Posterior cingulate gyrus (tissue), 11 donors: ENCODE measurements at places on chromosomes 4 and X.

DNA sequence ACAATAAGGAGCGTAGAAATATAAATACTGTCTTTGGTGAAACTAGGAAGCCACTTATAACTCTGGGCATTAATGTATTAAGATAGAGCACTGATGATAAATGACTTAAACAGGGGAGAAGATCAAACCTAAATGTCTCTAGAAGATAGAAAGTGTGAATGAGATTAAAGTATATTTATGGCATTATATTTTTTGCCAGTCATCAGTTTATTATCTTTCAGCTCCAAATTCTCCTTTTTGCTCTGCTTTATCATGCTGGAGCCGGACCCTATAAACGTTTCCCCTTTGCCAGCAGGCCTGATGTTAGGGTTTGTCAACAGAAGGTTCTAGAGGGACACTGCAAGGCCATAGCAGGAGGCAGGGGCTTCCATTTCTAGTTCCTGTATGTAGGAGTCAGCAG lies 76.4 kb downstream of the TBC1D19 start:
- DNase-seq = no peak

DNA sequence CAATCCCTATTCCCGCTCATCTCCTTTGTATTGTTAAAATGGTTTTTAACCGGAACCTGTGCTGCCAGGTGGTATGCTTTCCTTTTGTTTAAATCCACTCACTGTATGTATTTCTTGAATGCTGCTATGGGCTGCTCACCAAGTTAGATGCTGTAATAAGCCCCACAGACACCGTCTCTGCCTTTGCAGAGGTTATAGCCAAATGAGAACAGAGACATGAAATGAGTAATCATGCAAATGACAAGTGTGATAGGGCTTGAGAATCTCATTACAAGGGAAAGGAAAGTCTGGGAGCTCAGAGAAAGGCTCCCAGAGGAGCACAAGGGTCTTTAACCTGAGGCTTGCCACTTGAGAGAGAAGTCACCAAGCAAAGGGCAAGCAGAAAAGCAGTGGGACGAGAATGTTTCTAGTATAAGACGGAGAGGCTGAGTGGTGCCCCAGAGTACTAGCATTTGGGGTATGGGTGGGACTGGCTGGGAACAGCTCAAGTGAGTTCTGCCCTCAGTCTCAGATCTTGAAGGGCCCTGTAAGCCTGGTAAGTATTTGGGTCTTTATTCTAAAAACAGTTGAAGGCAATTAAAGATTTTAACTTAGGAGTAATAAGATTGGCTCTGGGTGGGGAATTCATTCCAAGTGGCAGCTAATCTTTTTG lies 110.8 kb upstream of the H2AZ1 start:
- DNase-seq = no peak

DNA sequence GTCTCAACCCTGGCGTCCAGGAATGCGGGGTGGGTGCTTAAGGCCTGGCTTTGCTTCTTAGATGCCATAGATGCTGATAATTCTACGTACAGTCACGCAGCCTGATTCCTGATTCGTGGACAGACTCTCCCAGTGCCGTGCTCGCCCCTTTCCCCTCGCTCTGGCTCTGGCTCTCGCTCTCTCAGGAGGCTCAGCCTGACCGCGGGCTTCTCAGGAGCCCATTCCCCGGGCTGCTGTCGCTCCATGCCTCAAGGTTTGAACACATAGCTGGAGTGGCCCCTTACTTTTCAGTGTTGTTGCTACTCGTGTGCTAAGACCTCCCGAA lies 59.2 kb upstream of the ZC4H2 start:
- no peak for DNase-seq

DNA sequence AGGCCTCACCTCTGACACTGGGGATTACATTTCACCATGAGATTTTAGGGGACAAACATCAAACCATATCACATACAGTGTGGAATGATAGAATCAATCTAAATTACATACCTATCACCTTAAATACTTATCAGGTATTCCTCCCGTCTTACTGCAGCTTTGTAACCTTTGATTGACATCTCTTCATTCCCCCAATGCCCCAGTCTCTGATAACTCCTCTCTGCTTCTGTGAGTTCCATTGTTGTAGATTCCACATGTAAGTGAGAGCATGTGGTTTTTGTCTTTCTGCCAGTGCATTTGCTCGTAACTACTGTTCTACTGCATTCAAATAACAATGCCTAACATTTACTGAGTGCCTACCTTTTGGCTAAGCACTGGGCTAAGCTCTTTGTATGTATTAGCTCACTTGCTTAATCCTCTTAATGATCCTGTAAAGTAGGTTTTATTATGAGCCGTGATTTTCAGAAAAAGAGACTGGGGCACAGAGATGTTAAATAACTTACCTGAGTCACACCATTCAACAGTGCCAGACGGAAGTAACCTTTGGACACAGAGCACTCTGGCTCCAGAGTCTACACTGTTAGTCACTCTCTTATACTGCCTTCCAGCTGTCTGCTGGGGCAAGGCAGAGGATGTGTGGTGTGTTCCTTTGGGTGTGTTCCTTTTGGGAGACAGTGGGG lies 63.7 kb upstream of the ESX1 start:
- DNase-seq = no peak

DNA sequence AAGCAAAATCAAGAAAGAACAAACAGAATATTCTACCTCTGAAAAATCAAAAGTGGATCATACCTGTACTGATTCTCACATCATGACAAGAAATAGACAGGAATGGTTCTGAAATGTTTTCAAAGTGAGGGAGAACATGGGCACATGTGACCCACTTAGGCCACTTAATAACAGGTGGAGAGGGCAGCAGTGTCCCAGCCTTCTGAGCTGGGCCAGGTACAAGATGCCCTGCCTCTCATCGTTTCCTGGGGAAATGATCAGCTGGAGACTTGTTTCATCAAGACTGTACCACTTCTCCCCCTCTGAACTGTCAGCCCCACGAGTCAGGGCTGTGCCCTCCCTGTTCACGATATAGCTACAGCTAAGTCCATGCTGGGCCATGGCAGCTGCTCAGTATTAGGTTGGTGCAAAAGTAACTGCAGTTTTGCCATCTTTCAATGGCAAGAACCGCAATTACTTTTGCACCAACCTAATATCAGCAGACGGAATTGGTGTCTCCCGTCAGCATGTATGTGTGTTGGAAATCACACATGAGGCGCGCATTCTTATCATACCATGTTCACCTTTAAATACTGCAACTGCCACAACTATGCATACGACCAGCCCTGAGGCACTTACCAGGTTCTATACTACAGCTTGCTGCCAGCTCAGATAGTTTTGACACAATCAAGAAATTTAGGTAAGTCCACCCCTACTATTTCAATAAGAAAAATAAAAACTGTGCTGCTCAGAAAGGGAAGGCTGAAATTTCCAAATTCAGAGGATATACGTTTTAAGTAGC lies 71.4 kb downstream of the GATB start:
- no peak for DNase-seq

DNA sequence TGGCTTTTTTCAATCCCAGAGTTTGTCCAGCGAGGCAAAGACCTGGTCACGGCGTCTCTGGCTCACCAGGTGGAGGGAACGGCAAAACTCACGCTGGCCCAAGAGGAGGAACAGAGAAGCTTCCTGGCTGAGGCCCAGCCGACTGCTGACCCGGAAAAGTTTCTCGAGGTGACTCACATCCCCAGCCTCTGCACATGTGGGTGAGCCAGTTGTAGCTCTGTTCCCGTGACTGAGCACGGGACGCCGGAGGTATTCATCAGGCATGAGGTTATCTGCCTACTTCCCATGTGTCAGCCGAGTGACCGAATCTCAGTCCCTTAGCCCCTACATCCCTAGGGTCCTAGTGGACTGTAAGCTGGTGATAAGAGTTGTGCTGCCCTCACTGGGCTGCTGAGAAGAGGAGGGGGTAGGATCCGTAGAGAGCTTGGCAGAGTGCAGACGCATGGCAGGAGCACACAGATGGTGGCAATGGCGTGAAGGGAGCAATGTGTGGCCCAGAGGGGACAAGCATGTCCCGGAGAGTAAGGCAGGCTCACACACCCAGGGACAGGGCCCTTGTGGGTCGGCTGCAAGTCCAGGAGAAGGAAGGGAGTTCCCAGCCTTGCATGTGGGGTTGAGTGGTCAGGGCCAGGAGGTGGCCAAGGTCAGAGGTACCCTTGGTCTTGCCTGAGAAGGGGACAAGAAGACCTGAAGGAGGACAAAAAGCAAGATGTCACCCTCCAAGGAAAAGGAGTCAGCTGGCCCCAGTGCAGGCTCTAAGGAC lies 42.9 kb downstream of the EVC start:
- DNase-seq = no peak

DNA sequence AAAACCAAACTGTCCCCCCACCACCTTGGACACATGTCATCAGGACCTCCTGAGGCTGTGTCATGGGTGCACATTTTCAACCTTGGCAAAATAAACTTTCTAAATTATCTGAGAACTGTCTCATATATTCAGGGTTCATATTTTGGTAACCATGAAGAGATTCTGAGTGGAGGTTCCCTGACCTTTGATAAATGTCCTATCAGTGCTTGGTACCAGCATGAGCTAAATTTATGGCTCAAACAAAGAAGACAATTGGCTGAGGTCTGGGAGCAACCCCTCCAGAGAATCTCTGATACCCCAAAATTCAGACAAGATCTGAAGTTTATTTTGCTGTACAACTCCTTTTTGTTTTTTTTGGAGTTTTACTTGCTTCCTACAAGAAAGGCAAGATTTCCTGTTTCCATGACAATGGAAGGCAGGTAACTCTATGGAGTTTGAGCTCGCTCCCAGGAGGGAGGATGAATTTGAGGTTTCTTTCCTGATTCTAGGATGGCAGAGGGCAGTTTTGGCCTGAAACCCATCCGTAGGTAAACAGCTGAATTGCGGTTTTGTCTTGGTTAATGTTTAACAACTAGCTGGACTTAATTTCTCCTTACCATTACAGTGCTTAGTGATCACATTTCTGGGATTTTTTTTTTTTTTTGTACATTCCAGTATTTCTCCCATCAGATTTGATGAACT lies 14.5 kb downstream of the UGT2B15 start:
- no peak for DNase-seq

GRCh38 chr4:165592386-165592785 lies 213.6 kb downstream of the CPE start:
- DNase-seq = no peak

DNA sequence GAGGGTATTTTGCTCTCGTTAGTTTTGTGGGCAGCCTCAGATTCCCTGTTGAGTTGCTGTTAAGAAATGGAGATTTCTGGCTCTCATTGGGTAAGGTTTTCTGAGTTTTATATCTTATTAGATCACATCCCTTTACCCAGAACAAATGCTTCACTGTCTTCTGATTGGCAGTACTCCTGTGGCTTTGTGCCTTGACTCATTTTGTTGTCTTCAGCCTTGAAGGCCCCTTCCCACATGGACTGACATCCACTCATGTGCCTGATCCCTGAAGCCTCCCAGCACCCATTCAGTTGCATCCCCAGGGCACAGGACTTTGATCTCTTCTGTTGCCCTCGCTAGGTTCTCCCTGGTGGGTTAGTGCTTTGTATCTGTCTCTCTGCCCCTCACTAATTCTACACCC lies 10.4 kb downstream of the MED28 start:
- no peak for DNase-seq

GRCh38 chr4:140372751-140373327 lies 607 bp upstream of the SCOC start:
- DNase-seq = no peak

GRCh38 chr4:182968917-182969650 lies 51.9 kb upstream of the DCTD start:
- DNase-seq = no peak

DNA sequence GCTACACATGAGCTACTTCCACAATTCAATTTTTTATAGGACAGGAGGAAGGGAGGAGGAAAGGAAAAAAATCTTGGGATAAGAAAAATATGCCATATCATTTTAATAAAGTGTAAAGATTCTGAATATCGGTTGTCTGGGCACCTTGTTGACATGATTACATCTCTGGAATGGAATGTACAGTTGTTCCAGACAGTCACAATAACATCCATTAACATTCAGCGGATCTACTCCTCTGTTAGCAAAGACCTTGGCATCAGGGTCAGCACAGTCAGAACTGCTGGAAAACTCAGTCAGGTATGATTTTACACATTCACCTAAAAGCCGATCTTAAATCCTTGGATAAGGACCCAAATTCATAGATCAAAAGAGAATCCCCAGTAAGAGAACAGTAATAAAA lies 85.4 kb upstream of the ARMCX2 start:
- DNase-seq = no peak

GRCh38 chrX:38513112-38513742 lies 48.1 kb upstream of the TSPAN7 start:
- peak; percentile 75 for DNase-seq

DNA sequence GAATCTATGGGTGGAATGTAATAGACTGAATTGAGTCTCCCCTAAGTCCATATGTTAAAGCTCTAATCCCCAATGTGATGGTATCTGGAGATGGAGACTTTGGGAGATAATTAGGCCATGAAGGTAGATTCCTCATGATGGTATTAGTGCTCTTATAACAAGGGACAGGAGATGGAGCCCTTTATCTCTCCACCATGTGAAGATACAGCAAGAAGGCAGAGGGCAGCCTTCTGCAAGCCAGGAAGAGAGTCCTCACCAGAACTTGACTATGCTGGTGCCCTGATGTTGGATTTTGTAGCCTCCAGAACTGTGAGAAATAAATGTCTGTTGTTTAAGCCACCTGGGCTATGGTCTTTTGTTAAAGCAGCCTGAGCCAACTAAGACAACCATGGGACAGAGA lies 76.4 kb upstream of the F8A3 start:
- no peak for DNase-seq

GRCh38 chr4:133775881-133776280 lies 425.7 kb downstream of the PABPC4L start:
- no peak for DNase-seq

DNA sequence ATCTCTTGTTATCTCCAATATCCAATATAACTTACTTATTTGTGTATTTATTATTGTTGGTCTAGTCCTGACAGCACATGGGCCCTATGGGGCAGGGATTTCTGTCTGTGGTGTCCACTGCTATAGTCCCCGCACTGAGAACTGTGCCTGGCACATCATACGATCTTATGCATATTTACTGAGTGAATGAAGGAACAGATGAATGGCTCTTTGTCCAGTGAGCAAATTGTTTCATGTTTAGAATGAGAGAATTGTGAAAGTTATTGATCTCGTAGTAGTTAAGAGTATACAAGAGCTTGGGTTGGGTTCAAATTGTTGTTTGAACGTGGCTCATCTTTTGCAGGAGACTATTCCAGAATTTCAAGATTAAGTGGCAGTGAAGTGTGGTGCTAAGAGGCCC lies 96.1 kb upstream of the SLC34A2 start:
- DNase-seq = no peak

DNA sequence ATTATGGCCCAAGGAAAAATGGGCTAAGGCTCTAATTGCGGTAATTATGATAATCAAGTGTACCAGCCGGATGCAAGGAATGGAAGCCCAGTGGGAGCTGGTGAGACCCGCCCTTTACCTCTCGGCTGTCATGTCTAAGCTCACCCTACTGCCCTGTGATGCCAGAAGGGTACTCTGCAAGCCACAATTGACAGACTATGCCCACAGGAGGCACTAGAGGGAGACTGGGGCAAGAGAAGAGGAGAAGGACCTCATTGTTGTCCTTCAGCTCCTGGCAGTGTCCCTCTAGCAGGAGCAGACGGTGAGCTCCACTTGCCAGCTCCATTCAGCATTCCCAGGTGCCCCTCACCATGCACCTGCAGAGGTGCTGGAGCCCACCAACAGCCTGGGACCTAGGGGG lies 141.8 kb downstream of the SMIM20 start:
- no peak for DNase-seq

- no peak for DNase-seq
These were observed 166.2 kb downstream of the ATP10D start for GRCh38 chr4:47651231-47651630.

- DNase-seq = no peak
These were observed 144.4 kb downstream of the GLUD2 start for GRCh38 chrX:121191779-121192178.
